Mesenteric fat pad (tissue), 1 donor: ENCODE measurements at places on chromosomes 11 and 22. TPM values are rescaled to one million over a fixed set of nuclear protein-coding genes. Genes with fewer than 3 reads are reported as not detected.

The YDJC gene
- 6.0 TPM for total RNA-seq

DNA sequence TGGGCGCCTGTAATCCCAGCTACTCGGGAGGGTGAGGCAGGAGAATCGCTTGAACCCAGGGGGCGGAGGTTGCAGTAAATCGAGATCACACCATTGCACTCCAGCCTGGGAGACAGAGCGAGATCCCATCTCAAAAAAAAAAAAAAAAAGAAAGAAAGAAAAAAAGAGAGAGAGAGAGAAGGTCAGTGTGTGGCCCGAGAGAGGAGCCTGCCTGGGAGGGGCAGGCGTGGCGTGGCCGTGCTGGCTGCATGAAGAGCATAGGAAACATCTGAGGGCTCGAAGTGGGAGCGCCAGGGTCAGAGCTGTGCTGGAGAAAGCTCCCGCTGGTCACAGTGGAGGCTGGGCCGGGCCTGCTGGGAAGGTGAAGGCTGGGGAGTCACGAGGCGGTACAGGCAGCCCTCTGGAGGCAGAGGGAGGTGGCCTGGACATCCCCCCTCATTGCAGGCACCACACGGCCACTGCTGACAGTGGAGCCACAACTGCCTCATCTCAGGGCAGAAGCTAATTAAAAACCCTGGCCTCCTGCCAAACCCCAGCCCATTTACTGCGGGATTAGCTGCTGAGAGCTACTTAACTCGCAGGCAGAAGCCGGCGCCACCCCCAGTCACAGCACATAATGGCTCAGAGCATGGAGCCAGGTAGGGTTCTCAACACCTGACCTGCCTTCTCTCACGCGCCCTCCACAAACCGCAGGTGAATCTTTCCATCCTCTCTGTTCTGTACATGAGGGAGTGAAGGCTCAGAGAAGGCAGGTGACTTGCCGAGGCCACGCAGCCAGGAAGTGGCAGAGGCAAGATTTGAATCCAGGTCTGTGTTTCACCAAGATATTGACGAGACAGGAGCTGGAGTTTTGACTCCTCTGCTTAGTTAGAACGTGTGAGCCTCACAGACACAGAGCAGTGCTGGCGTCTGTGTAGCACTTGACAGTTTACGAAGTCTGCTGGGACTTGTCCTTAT is 32.6 kb downstream of the NFAM1 start:
- DNase-seq: no peak

GRCh38 chr11:10498426-10499250 is 42.3 kb downstream of the RNF141 start:
- no peak for DNase-seq

GRCh38 chr11:65944767-65945166 is 513 bp upstream of the TSGA10IP start:
- DNase-seq: no peak

- no peak for DNase-seq
Measured at GRCh38 chr22:10741210-10741609, 4786.8 kb upstream of the OR11H1 start.

The NRGN gene
- 4.0 TPM for total RNA-seq

GRCh38 chr22:22604326-22605073 is 39.9 kb upstream of the GGTLC2 start:
- no peak for DNase-seq

- DNase-seq: peak; percentile 71
Measured at GRCh38 chr11:64794526-64794925, 8.5 kb downstream of the MAP4K2 start.

DNA sequence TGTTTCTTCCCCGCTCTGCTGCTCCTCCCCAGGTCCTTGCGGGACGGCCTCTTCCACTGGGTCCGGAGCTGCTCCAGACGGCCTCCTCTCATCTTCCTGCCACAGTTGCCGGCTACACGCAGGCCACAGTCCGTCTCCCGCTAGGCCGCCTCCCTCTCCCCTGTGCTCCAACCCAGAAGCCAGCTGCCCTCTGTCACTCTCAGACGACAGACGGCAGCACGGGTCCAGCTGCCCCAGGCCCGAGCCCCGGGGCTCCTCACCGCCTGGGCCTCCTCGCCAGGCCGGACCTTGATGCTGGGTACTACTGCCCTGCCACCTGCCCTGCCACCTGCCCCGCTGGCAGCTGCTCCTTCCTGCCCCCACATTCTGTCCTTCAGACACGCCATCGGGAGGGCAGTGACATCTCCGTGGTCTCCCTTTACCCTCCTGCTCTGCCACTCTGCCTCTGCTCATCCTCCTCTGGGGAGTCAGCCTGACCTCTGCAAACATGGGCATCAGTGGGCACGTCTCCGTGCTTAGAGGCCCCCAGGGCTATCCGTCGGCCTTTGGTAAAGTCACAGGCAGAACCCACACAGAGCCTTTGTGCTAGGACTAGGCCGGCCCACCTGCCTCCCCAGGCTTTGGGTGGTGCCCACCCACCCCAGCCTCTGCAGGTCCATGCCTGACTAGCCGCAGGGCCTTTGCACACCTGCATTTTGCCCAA is 43.1 kb upstream of the TH start:
- DNase-seq: peak; percentile 78
